SJCRH30 (cell line): ENCODE measurements at places on chromosomes 7 and 10. TPM values are rescaled to one million over a fixed set of nuclear protein-coding genes. Genes with fewer than 3 reads are reported as not detected.

DNA sequence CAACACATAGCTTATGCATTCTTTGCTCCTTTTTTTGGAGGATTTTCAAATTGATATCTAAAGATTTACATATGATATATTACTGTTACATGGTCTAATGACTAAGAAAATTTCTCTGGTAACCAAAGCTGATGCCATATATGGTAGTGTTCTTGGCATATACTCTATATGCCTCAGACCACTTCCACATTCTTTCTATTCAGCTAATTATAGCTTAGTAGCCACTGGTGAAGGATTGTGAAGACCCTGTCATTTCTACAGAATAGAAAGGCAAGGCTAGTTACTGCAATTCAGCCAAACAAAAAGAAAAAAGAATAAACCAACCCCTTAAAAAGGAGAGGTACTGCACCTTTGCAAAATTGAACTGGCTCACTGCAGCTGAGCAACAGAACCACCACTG lies 3.7 kb downstream of the PURB start:
- DNase-seq = peak; percentile 53

- DNase-seq = no peak
Measured at GRCh38 chr7:65938336-65938895, 43.6 kb downstream of the GUSB start.

Gene GPR15LG
- not detected in 2 replicates for total RNA-seq

Gene CYP26C1
- not detected in 2 replicates for total RNA-seq

DNA sequence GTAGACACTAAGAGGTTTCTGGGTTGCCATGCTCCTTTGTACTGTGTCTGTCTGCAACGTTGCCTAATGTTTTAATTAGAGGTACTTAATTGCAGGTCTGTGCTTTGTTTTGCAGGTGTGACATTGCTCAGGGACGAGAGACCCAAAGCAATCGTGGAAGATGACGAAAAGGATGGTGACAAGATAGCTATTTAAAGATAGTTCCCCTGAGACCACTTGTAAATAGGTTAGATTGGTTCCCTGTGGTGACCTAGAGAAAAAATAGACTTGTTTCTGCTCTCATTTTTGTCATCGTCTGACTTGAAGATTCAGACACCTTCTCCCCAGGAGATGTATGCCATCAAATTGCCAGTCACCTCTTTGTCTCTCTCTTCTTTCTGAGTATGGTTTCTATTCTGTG lies 20.1 kb downstream of the PPP1R17 start:
- no peak for DNase-seq

Gene OR2A7
- not detected in 2 replicates for total RNA-seq

- no peak for DNase-seq
Measured at GRCh38 chr10:50517626-50518025, 106.1 kb downstream of the SGMS1 start.

Gene DKK1
- total RNA-seq = 0.38 and 0.56 TPM in 2 replicates

GRCh38 chr10:25683344-25683743 lies 250.7 kb upstream of the MYO3A start:
- no peak for DNase-seq

GRCh38 chr7:77729574-77730348 lies 33.5 kb downstream of the RSBN1L start:
- no peak for DNase-seq

- DNase-seq = no peak
Measured at GRCh38 chr10:131173484-131174210, 137.9 kb downstream of the TCERG1L start.

GRCh38 chr10:64115908-64116643 lies 594.9 kb downstream of the REEP3 start:
- DNase-seq = peak; percentile 38

- no peak for DNase-seq
Measured at GRCh38 chr10:99682752-99683151, 23.4 kb downstream of the ENTPD7 start.

Gene SSBP1
- 369 and 396 TPM in 2 replicates for total RNA-seq

GRCh38 chr10:118459642-118460193 lies 117.6 kb upstream of the FAM204A start:
- peak; percentile 90 for DNase-seq

Gene SSC4D
- total RNA-seq = 0.86 and 1.8 TPM in 2 replicates

Gene WIPF3
- total RNA-seq = not detected in 2 replicates

Gene CFTR
- not detected in 2 replicates for total RNA-seq

DNA sequence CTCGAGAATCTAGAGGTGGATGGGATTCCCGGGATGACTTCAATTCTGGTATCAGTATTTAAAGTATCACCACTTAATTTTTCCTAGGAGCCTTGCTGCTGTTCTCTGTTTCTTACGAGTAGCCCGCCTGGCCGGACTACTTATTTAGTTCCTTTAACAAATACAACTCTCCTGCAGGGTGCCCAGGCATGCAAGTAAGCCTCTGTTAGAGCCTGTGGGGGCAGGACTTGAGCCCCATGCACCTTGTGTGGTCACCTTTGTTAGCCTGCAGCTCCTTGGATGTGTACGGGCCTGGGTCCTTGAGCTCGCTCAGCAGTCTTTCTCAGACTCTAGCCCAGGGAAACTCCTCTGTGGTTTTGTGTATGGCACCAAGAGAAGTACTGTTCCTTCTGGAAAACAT lies 16.1 kb downstream of the EIF4H start:
- DNase-seq = no peak

GRCh38 chr7:33411020-33411419 lies 281.7 kb downstream of the BBS9 start:
- DNase-seq = no peak

Gene SPDYE11
- total RNA-seq = not detected in 2 replicates

DNA sequence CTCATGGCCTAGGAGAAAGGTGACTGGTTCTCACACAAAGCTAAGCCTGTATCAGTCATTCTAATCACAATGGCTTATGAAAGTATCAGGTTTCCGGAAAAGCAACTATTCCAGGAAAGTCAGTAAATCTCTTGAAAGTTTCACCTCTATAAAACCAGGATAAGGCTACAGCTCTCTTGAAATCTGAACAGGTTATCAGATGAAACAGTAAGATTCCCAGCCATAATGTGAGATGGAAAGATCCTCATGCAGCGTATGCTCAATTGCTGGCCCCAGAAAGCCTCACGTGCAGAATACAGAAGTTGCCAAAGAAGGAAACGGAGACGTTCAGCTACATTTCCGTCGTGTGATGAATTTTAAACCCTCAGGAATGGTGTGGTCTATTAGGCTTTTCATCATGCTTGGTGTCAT lies 90.0 kb downstream of the PFKFB3 start:
- DNase-seq = no peak

GRCh38 chr7:140992422-140992821 lies 22.3 kb downstream of the MRPS33 start:
- DNase-seq = no peak

DNA sequence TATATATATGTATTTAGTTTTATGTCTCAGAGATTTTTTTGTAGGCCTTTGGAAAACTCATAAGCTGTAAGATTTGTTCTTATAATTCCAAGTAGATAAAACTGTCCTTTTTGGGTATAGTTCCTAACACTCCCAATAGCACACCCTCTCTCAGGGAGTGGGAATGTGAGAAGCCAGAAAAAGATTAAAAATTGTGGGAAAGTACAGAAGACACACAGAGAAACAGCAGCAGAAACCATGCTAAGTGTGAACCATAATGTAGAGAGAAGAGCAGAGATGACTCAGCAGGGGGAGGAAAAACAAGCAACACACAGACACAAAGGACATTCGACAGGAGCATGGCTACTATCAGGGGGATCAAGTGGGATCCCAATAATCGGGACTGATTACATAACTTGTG lies 401.6 kb downstream of the MAGI2 start:
- DNase-seq = no peak

DNA sequence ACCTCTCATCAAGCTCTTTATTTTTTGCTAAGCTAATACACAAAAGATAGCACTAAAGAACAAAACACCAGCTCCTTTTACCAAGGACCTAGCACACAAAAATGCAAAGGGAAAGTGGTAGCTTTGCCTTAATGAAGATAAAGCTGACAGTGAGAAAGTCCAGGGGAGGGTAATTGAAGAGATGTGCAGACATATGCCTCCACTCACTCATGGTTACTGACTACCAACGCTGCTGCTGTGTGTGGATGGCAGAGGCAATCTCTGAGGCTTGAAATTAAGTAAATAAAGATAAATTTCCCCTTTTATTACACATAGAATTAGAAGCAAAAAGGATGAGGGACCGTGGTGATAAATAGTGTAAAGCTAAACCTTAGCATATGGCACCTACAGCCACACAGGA lies 87.0 kb downstream of the HGF start:
- no peak for DNase-seq

- no peak for DNase-seq
Measured at GRCh38 chr10:52452600-52453493, 138.8 kb downstream of the DKK1 start.

DNA sequence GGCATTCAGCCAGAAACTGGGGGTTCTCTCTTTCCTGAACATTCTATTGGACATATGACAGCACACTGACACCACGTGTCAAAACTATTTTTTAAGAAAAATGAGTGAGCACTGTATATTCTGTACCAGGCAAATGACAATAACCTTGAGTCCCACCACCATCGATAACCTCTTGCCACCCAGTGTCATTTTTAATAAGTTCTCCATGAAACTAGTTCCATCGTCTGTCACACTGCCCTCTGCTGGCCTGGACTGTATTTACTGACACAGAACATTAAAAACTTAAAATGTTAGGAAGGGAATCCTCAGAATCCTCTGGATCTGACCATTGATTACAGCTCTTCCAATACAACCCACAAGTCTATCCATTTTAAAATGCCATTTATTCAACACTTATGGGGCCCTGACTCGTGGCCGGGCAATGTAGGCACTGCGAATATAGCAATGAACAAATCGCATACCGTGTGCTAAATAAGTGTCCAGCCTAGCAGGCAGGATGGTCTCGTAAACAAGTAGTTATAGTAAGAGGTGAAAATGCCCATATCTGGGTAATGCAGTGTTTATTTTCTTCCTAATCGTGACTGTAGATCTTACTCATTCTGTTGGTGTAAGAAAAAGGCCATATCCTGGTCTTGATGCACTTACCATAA lies 35.9 kb upstream of the CACNB2 start:
- DNase-seq = peak; percentile 27
